ENCODE measurements at places on chromosomes 6 and 20.

DNA sequence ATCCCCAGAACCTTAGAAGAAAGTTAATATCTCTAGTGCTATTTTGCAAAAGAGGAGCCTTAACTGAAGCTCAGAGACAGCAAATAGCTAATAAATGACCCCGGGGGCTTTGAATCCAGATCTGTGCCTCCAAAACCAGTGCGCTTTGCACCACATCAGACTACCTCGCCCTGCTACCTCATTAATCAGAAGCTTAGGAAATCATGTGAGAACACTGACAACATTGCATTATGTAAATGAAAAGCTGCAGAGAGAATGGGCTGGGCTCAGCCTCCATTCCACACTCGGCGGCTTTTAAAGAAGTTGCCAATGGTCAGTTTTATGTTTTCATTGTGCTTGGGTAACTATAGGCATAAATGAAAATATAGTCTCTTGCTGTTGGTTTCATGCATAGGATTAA is 54.0 kb upstream of the STMND1 start:
- no peak for DNase-seq

DNA sequence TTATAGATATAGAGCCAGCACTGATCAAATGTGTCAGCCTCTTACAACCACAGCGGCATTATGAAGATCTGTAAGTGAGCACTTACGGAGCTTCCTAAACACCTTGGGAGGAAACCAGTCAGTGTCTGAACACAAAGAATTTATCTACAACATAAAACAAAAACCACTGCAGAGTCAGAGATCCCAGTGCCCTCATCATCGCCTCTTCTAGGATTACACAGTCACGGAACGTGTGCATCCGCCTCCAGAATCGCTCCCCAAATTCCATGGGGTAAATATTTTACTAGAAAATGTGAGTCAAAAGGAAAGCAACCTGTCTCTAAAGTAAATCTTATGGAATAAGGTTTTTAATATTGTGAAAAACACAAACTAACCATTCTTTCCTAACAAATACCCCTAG is 243.6 kb downstream of the PACRG start:
- DNase-seq: no peak

- DNase-seq: no peak
Measured at GRCh38 chr20:61934716-61935530, 130.8 kb downstream of the TAF4 start.

DNA sequence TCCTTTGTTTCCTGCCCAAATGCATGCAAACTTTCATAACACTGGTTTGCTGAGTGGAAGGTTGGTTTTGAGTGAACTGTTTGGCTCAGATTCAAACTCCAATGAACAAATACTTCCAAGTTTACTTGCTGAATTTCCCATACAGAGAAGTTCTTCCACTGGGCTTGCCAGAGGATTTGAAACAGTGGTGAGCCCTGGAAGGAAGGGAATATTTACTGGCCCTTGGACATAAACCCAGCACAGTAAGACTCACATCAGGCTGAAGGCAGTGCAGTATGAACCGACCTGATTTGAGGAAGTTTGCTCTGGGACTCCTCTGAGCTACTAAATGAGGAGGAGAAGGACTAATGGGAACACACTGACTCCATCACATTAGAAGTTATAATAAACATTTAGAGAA is 3.8 kb downstream of the TRAF3IP2 start:
- DNase-seq: no peak

- no peak for DNase-seq
Measured at GRCh38 chr6:38634518-38634917, 5.2 kb downstream of the BTBD9 start.

All from CD4-positive, alpha-beta T cell treated with Interleukin-21 for 1 hour (primary cell).